ENCODE measurements at places on chromosomes 1 and 21. TPM values are rescaled to one million over a fixed set of nuclear protein-coding genes. Genes with fewer than 3 reads are reported as not detected.

KCNH1 gene
- 10.6 TPM for total RNA-seq

TOR3A gene
- total RNA-seq = 16.7 TPM

LRRC53 gene
- total RNA-seq = under 0.01 TPM

ECE1 gene
- total RNA-seq = 8.2 TPM

CADM3 gene
- total RNA-seq = 115 TPM

SUSD4 gene
- 16.7 TPM for total RNA-seq

SFN gene
- under 0.01 TPM for total RNA-seq

- no peak for DNase-seq
Measured at GRCh38 chr21:38989379-38989744, 183.6 kb downstream of the ETS2 start.

DNA sequence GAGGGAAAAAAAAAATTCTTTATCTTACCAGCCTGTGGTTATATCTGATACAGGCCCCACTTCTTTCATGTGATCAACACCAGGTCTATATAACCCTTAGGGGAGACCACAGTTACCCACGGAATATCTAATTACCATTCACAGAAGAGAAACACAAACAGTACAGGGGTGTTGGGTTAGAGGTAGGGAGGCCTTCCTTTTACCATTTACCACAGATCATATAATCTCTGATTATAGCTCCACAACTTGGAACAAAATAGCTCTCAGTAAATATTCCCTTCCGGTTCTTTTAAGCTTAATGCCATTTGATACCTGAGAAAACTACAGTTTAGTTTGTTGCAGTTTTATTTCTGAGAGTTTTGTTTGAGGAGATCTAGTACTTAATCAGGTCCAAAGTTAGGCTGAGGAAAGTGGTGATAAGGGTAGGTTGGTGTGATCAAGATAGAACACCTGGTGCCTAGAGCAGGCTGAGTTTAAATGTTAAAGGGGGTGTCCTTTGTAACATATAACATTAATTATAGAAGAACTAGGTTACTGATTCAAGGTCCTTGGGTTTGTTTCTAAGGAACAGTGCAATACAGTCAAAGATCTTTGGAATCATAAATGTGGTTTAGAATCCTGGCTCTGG, 14.1 kb downstream of the EPB41 start:
- DNase-seq = no peak

DNA sequence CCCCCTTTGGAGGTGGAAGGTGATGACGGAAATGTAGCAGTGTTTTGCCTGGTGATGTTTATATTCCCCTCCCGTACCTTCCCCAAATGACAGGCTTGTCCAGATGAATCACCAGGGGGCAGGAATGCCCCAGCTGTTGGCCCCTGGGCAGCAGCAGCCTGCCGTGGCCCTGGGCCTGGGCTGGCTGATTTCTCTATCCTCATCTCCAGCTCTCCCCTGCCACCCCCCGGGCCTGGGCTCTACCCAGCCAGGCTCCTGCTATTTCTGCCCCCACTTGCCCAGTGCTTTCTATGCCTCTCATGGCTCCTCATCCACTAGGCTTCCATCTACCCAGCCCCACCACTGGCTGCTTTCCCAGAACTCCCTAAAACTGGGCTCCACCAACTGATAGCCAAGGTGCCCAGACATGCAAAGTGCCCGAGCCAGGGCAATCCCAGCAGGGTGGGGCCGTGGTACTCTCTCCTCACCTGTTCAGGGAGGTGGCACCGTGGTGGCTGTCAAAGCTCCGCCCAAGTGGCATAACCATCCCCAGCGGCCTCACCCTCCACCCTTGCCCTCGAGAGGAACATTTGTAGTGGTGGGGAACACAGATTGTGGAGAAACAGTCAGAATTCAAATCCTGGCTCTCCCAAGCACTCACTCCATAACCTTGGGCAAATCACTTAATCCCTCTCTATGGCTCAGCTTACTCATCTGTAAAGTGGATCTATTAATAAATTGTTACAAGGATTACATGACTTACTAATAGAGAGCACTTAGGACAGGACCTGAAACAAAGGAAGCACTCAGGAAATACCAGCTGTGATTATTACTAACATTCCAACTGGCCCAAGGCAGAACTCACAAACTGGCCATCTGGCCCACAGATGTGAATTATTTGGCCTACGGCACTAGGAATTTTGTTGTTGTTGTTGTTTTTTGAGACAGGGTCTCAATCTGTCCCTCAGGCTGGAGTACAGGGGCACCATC, 12.8 kb upstream of the ECE1 start:
- no peak for DNase-seq

DNA sequence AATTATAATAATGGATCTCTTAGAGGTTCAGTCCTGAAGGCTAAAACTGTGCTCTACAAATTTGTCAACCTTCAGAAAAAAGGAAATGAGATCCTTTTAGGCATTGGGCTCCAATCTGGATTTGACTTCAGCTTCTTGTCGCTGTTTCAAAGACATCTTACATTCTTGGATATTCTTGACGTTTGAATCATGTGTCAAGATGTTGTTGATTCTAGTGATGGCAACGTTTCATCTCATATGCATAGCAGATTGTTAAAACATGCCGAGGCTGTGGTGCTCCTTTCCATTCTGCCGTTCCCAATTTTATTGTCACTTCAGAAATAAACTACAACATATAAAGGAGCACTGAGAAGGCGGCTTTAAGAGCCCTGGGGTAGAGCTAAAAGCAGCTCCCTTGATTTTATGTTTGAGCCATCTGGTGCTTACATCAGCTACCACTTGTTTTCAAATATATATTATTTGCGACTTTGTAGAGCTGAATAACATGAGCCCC, 467.6 kb upstream of the ZRANB2 start:
- DNase-seq = no peak

DNA sequence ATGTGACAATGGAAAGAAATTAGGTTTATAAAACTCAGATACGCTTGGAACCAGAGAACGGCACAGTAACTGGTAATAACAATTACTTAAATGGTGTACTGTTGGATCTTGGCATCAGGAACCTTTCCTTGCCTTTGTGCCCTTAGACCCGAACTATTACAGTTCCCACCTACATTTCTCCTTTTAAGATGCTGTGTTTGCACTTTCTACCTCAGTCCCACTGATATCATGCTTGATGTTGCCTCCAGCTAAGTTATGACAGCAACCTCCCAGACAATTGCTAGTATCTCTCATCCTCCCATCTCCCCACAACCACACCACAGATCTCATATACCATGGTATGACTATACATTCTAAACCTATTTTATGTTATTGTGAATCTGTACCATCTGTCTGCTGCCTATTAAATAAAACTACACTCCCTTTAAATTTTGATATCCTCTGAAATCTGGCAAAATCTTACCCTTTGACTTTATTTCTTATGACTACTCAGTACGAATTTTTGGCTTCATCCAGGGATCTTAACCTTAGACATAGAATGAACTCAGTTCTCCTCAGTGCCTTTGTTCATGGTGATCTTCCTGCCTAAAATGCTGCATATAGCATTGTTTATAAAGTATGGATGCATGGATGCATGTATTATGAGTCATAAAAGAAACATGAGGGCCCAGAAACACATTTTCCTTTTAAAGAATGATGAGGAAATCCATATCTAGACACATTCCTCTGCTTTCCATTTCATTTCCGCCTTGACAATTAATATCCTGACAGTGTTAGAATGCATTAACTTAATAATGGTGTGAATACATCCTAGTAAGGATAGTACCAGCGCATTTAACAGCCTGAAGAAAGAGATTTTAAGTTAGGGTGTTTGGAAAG, 64.1 kb downstream of the LRRC8D start:
- no peak for DNase-seq

GRCh38 chr1:94736073-94736472, 84.1 kb upstream of the SLC44A3 start:
- DNase-seq = no peak

- peak; percentile 46 for DNase-seq
Measured at GRCh38 chr1:211469938-211470529, 21.9 kb downstream of the RD3 start.

DNA sequence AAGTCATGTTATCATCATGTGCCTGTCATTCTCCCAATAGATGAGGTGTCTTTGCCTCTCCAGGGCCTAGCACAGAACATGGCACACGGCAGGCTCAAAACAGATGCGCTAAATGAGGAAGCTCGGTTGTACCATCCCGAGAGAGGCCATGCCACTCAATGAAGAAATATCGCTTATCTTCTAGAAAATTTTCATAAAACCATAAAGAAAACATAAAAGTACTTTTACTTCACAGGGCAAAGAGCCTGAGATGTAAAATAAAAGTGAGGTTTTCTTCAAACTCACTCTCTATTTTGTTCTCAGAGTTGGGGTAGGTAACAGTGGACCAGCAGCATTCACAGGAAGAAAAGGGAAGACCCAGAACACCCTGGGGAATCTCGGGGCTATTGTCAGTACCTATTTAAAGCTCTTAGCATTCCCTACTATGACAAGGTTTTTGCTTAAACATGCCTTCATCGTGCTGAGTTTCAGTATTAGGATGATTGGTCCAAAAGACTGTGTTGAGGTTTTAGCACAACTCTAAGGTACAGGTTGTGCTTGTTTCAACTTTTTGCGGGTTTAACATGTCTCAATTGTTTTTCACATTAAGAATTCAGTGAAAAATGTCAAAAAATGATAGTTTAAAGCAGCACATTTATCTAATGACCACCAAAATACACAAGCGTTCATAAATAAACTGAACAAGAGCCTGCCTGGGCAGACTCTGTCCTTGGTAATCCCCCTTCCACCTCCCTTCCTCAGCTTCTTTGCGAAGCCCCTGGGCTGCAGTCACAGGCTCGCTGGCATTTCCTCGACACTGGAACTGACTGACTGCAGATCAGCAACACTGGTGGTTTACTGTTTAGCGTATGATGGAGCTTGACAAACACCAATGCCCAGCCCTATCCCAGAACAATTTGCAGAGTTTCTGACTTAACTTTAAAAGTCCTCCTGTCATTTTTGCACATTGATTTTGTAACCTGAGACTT, 55.6 kb downstream of the COQ8A start:
- DNase-seq = no peak

GRCh38 chr1:209095627-209096595, 487.6 kb upstream of the CAMK1G start:
- no peak for DNase-seq

GRCh38 chr1:235107368-235108184, 21.1 kb downstream of the TOMM20 start:
- no peak for DNase-seq

DNA sequence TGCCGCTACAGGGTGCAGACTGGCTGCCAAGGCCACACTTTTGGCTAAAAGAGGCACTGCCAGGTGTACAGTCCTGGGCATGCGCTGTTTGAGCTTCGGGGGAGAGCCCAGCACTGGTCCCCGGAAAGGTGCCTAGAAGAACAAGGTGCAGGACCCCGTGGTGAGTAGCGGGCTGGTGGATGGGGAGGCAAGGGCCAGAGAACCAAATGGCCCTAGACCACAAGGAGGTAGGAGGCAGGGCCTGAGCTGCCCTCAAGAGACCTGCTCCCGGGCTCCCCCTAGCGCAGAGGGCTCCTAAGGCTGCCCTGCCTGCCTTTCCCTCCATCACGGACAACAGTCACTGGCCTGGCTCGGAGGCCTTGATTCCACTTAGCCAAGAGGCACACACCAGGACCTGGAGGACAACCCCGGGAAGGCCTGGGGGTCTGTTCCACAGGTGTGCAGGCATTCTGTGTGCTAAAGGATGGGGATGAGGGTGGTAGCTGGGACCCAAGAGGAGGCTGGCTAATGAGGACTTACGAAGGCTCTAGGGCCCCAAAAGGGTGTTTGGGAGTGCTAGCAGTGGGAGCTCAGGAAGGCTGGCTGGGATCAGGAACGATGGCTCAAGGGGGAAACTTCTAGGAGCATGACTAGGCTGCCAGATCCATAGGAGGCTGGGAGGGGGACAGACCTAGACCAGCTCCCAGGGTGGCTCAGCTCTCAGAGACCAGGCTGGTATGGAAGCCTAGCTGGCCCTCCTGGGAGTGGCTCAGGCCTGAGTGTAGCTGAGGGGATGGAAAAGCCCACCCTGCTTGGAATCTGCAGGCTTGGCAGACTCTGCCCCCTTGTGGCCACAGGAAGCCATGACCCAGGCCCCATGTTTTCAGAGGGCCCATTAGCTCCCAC, 742 bp downstream of the ARTN start:
- DNase-seq = peak; percentile 79

- no peak for DNase-seq
Measured at GRCh38 chr21:45256021-45256911, 31.4 kb downstream of the POFUT2 start.

DNA sequence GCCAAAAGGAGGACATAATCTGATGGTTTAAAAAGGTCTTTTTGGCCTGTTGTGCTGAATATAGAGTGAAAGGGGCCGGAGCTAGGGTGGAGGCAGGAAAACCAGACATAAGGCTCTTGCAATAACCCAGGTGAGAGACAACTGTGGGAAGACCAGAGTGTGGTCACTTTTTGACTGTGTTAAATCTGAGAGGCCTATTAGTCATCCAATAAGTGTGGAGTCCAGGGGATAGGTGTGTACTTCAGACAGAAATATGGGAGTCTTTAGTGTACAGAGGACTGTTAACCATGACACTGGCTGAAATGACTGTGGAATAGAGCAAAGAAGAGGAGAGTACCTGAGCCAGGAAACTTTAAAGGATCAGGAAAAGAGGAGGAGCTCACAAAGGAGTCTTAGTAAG, 89.3 kb downstream of the VAV3 start:
- no peak for DNase-seq

- DNase-seq = peak; percentile 97
Measured at GRCh38 chr1:201154389-201155165, at the start of gene TMEM9. TMEM9 (minus strand) TSS chr1:201154474; CDS start chr1:201153923, 551 bp downstream.

DNA sequence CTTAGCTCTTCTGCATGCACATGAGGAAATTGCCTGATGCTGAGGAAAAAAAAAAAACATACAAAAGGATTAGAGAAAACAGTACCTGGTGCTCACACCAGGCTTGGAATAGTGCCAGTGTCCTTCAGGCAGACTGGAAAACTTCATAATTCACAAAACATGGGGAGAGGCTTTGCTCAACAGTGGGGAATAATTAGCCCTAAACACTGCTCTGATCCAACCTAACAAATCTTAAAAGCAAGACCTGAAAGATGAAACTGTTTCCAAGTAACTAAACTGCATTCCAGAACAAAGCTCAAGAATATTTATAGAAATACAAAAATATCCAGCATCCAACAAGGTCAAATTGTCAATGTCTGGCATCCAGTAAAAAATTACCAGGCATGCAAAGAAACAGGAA, 124.8 kb downstream of the AK5 start:
- no peak for DNase-seq

DNA sequence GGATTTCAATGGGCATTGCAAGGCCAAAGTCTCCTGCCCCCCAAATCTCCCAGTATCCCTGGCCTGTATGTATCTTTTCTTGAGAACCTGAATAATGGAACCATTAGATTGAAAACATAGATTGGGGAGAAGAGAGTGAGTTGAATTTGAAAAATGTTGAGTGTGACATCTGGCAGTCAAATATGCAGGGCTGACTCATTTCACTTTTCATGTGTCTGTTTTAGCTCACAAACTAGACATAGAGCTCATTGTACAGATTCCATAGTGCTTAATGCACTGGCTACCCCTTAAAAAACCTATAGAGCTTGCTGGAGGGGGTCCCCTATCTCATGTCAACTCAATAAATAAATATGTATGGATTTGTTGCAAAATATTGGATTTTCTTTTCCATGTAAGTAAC, 30.8 kb downstream of the DDR2 start:
- no peak for DNase-seq

- no peak for DNase-seq
Measured at GRCh38 chr1:16126743-16127515, 28.9 kb downstream of the EPHA2 start.

- no peak for DNase-seq
Measured at GRCh38 chr1:196056966-196057365, 551.3 kb downstream of the KCNT2 start.

All from frontal cortex (tissue), 4 donors.